ENCODE measurements at places on chromosomes 3 and 15.

- DNase-seq = no peak
These were observed 586 bp upstream of the LSMEM2 start for GRCh38 chr3:50278123-50278879.

GRCh38 chr3:34175636-34176176 is 377.3 kb downstream of the PDCD6IP start:
- no peak for DNase-seq

DNA sequence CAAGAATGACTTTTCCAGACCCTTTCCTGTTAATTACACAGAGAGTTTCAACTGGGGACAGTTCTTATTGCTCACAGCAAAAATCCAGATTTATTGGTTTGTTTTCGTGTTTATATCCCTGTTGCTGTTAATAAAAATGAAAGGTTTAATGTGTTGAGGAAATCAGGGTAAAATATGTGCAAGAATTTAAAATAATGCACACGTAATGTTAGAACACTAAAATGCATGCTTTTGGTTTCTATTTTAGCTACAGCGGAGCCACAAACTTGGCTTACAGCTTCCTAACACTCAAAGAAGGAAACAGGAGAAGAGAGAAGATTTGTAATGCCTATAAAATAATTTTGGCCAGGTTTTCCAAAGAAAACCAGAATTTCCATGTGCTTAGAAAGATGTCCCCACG is 62.7 kb downstream of the CASR start:
- DNase-seq = no peak

DNA sequence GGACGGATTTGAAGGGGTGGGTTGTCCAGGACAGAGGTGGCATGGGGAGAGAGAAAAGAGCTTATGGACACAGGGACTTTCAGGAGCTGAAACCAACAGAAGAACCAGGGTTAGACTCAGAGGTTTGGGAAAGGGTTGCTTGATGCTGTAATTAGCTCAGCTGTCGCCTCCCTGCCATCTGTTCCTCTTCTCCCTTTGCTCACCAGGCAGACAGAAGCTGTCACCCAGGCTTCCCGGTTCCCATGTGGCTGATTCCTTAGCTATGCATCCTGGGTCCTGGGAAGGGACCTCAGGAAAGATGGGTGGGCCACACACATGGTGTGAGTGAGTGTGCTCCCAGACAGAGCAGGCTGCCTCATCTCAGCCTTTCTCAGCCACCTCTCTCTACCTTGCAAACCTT is 14.1 kb downstream of the PTPN23 start:
- DNase-seq = no peak

DNA sequence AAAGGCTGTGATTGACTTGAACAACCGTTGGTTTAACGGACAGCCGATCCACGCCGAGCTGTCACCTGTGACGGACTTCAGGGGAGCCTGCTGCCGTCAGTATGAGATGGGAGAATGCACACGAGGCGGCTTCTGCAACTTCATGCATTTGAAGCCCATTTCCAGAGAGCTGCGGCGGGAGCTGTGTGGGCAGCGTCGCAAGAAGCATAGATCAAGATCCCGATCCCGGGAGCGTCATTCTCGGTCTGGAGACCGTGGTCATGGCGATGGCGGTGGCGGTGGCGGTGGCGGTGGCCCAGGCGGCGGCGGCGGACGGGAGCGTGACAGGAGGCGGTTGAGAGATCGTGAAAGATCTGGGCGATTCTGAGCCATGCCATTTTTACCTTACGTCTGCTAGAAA is 7.8 kb upstream of the NANOGP8 start:
- no peak for DNase-seq

- DNase-seq = no peak
These were observed 614.0 kb upstream of the AGTR1 start for GRCh38 chr3:148083526-148084182.

GRCh38 chr15:69341356-69341755 is 42.6 kb downstream of the PAQR5 start:
- no peak for DNase-seq

DNA sequence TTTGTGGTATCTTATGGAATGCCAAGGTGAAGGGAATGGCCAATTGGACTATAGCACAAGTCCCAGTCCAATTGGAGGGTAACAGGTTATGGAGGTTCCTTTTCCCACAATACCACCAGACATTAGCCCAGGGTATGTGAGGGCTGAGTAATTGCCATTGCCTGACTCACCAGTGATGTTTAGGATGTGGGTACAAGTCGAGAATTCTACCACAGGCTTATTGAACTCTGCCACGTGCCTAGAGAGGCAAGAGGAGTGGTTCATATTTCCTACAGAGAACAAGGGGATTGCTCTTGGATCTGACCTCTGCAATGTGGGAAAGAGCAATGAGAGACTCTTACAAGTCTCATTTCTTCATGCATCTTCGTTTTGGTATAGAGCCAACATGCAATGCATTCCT is 85.0 kb upstream of the XCR1 start:
- DNase-seq = no peak

- DNase-seq = no peak
These were observed 191.3 kb upstream of the ZNF385D start for GRCh38 chr3:21942328-21942727.

DNA sequence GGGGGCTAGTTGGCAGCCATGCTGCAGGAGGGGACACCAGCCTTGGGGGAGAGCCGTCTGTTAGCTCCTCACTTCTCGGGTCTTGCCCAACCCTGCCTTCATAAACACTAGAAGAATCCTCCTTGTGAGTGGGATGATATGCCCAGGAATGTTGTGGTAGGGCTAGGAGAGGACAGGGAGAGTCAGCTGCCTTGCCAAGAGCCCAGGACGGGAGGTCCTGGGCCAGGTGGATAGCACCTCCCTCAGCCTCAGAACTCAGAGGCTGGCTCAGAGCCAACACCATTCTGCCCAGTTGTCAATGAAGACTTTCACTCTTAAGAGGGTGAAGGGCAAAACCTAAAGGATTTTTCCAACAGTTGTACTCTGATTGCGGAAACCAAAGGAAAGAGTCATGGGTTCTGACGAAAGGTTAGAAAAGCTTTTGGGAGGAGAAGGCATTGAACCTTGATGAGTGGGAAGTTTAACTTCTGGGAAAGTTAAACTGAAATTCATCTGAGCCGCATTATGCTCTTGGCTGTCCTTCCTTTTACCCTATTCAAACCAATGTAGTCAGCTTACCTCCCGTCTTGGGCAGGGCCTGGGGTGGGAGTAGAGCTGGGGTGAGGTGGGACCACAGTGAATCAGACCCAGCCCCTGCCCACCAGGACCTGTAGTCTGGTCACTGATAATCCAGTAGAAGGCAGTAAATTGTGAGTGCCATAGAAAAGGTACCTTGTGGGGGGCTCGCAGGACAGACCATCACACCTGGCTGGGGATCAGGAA is 81.9 kb downstream of the FAM43A start:
- DNase-seq = no peak

- no peak for DNase-seq
These were observed 88.0 kb upstream of the IQSEC1 start for GRCh38 chr3:13161021-13161759.

- no peak for DNase-seq
These were observed 41.8 kb downstream of the SMAD3 start for GRCh38 chr15:67107014-67107812.

DNA sequence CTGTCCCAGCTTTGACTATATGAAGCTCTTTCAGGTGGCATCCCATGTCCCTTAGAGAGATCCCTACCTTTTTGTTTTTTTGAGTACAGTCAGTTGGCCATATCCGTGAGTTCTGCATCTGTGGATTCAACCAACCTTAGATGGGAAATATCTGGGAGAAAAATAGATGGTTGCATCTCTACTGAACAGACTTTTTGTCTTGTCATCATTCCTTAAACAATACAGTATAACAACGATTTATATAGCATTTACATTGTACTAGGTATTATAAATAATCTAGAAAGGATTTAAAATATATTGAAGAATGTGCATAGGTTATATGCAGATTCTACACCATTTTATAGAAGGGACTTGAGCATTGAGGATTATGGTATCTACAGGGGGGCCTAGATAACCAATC is 65.1 kb downstream of the APBA2 start:
- DNase-seq = no peak

DNA sequence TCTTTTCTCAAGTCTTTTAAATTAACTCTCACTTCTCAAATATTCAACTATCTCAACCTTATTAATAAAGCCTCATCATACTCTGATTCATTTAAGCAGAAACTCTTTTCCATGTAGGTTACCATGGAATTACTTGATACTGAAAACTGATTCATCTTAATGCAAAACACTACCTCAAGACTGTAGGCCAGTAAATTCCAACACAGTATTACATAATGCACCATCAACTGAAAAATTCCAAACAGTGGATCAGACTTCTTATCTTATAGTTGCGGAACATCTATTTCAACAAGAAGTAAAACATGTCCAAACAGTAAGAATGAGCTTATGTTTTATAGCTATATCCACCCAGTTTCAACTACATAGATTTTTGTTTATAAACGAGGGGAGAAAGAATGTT is 124.5 kb downstream of the PEAK1 start:
- no peak for DNase-seq

All from stimulated activated CD8-positive, alpha-beta memory T cell treated with anti-CD3 and anti-CD28 coated beads, Interleukin-4, amount 100 ng/mL, for 1 hour (primary cell).